EL (cell line): ENCODE measurements at places on chromosomes 13 and 19.

GRCh38 chr19:8421484-8422461, 8.7 kb downstream of the MARCHF2 start:
- no peak for DNase-seq

DNA sequence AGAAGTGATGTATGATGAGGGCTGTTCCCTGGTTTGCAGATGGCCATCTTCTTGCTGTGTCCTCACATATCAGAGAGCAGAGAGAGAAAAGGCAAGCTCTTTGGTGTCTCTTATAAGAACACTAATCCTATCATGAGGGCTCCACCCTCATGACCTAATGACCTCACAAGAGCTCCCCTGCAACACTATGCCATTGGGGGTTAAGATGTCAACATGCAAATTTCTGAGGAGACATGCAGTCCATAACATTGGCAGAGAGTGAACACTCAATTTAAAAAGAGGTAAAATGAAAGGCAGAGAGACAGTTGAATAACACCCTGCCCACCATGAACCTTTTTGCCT, 10.9 kb downstream of the FAM187B start:
- DNase-seq, result no peak

DNA sequence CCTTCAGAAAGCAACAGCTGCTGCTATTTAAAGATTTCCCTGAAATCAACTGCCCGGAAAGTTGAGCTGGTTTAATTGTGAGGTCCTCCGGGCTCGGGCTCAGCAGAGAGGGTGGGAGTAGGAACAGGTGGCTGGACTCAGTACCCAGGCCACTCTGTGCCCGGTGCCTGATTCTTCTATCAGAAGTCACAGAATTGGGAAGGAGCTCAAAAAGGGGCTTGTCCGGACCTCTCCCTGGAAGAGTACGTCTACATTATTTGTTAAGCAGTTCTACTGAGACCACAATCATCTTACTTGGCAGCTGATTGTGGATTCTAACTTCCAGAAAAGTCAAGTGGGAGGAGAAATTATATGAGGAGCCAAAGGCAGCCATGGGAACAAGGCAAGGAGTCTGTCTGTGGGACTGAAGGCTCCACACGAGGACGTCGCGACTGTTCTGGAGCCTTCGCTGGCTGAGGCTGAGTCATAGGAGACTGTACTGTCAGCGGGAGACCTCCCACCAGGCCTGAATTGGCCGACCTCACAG, 91.7 kb upstream of the ANKRD10 start:
- DNase-seq, result peak; percentile 72

- DNase-seq, result no peak
Measured at GRCh38 chr13:75225288-75226032, 256.5 kb downstream of the TBC1D4 start.

- DNase-seq, result peak; percentile 38
Measured at GRCh38 chr13:43522788-43523187, 264.0 kb downstream of the ENOX1 start.

GRCh38 chr13:39419876-39420275, 183.1 kb downstream of the LHFPL6 start:
- no peak for DNase-seq

DNA sequence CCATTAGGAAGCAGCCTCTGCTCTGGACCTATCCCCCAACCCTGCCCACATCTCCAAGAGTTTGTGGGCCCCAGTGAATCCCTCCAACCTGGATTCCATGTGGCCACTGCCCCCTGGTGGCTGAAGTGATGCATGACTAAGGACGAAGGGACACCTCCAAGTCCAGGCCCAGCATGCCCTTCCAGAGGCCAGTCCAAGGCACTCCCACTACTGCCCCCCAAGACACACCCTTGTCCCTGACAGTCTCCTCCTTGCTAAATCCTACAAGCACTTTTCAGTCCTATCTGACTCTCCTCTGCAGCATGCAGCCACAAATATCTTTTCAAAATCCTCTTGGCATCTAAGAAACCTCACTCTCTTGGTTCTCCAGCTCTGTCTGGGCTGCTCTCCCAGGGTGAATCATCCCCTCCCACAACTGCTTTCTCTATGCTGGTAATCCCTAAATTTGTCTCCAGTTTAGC, 33.0 kb downstream of the DEDD2 start:
- DNase-seq, result peak; percentile 84

DNA sequence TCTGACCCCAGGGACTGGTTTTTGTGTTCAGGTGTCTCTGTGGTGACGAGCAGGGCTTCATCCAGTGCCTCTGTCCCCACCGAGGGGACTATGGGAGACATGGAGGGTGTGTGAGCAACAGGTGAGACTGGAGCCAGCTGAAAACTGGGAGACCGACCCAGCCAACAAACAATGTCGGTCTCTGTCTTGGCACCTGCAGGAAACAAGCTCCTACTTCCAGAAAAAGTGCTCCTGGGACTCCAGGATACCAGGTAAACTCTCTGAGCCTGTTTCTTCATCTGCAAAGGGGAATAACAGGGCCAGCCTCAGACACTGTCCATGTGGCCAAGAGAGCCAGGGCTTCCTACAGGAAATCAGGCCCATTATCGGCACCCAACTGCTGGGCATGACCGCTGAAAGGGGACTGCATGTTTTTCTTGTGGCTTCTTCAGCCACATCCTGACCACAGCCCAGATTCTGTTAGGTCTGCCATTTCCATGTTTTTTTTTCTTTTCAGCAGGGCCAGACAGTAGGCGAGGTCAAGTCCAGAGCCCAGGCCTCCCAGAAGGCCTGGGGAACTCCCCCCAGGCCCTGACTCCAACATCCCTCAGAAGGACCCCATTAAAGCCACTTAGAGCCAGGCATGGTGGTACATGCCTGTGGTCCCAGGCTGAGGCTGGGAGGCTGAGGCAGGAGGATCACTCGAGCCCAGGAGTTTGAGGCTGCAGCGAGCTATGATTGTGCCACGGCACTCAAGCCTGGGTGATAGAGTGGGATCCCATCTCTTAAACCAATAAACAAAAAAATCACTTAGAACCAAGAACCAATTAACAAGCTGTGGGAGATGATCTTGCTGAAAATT, 836 bp upstream of the BST2 start:
- peak; percentile 76 for DNase-seq

DNA sequence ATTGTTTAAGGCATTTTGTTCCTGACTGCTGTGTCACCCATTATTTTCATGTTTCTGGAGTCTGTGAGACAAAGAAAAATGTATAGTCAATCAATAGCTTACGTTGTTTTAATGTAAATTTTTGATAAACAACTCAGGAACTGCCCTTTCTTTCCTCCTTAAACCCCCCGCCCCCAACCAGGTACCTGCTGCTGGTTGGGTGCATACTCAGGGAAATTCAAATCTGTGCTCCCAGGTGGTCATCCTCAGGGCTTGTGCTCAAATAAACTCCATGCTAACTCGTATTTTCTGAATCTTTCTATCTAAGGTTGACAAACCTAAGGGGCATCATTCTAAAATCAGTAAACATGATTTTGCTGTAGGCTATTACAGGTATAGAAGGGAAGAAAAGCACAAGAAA, 4.1 kb upstream of the CDC16 start:
- no peak for DNase-seq

DNA sequence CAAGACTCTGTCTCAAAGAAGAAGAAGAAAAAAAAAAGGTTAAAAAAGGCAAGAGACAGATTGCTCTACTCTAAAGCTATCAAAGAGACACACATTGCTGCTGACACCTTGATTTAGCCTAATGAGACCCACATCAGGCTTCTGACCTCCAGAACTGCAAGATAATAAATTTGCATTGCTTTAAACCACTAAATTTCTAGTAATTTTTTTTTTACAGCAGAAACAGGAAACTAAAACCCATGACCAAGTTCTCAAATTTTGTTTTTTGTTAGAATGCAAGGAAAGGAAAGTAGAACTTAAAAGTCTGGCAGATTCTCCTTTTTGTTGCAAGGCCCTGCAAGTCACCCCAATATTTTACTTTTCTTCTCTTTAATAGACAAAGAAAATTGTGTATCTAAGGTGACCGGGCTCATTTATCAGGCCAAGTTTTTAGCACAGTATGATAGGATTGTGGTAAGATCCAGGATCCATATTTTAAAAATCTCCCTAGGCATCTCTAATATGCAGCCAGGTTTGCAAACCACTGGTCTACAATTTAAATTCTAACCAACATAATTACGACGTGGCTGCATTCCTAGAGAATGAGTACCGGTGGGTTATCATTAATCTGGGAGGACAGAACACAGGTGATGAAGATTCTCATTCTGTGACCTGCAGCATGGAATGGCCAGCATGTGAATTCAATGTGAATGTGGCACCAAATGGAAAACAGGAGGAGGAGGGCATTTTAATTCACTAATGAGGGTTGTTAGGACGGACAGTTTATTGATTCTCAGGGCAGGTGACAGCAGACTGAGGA, 56.7 kb upstream of the MED4 start:
- no peak for DNase-seq

GRCh38 chr13:80591976-80592740, 251.2 kb upstream of the SPRY2 start:
- no peak for DNase-seq

DNA sequence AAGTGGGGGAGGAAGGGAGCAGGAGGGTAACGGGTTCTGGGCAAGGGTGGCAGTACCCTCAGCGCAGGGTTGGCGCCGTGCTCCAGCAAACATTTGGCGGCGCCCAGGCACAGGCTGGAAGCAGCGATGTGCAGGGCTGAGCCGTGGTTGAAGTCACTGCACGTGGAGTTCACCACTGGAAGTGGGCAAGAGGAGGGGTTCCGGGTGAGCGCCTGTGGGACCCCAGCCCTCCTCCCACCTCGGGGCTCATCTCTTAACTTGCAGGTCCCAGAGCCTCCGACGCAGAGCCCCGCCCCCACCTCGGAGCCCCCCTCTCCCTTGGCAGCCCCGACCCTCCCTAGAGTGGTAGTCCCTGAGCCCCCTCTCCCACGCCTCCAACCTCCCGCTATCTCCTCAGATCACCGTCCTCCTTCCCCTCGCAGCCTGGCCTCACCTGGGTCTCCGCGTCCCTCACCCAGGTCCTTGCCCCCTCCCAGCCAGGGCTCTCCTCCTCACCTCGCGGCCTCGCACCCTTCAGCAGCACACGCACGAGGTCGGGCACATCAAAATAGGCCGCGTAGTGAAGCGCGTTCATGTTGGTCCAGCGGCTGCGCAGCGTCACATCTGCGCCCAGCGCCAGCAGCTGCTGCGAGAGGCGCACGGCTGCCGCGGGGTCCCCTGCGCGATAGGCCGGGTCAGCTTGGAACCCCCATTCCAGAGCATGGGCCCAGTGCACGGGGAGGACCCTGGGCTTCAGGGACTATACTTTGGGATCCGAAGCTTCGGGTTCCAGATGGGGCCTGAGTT, 6.4 kb downstream of the CLIP3 start:
- DNase-seq, result no peak
